ENCODE measurements at places on chromosomes 3 and 15.

GRCh38 chr3:54131026-54131605 is 8.8 kb downstream of the CACNA2D3 start:
- no peak for DNase-seq

- DNase-seq, result no peak
These were observed 12.3 kb upstream of the SEMA7A start for GRCh38 chr15:74445816-74446763.

- no peak for DNase-seq
These were observed 532.3 kb upstream of the ATP11B start for GRCh38 chr3:182261041-182261440.

GRCh38 chr15:86267892-86268291 is 188.2 kb downstream of the AGBL1 start:
- no peak for DNase-seq

DNA sequence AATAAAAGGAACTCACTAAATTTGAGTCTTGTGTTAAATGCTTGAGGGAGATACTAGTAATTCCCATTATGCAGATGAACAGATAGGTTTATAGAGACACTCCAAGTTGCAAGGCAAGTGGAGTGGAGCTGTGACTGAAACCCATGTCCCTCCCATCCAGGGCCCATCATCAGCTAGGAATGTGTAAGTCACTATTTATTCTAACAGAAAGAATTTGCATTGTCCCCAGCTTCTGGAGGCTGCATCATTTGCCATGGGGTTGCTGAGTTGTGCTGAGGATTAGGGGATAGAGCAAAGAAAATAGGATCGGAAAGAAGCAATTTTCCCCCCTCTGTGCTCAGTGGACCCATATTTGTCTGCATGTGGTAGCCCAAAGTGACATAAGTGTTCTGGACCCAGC is 197.4 kb upstream of the RGMA start:
- no peak for DNase-seq

DNA sequence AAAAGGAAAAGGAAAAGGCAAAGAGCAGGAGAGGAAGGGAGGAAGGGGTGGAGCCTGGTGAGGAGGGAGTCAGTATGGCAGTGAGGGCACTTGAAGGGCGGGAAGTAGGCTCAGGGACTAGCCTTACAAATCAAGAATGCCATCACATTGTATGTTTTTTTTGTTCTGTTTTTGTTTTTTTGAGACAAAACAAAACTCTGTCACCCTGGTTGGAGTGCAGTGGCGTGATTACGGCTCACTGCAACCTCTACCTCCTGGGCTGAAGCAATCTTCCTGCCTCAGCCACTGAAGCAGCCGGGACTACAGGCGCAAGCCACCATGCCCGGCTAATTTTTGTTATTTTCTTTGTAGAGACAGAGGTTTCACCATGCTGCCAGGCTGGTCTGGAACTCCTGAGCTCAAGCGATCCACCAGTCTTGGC is 10.5 kb upstream of the PIK3CB start:
- DNase-seq, result no peak

DNA sequence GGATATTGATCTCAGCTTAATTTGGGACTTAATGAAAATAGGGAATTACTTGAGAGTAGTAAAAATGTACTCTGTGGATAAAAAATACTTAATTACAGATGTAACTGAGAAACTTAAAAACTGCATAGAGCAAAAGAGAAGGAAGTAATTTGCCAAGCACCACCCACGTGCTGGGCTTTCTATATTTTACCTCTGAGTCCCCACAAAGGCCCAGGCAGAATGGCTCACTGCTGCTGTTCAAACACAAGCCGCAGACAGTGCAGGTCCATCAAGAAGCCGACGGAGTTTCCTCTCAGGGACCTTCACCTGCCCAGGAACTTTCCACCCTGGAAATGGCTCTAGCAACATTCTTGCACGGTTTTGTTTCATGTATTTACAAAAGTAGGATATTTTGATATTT is 77.2 kb upstream of the TRPM1 start:
- no peak for DNase-seq

DNA sequence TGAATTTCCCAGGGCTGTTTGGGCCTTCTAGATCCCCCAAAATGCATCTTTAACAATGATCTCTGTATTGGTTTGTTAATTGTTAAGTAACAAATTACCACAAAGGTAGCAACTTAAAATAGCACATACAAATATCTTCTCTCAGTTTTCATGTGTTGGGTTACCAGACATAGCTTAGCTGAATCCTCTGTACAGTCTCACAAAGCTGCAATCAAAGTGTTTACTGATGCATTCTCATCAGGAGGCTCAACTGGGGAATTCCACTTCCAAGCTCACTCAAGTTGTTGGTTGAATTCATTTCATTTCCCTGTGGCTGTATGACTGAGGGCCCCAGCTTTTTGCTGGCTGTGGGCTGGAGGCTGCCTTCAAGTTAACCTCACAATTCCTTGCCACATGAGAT is 297.6 kb downstream of the RPLP1 start:
- no peak for DNase-seq

- DNase-seq, result no peak
These were observed 80.0 kb upstream of the EPHA6 start for GRCh38 chr3:96734273-96735009.

All from activated T-helper 1 cell treated with Interleukin-2 at 50 U/mL for 16 hours (primary cell).